Body of pancreas (tissue), 4 donors: ENCODE measurements at places on chromosomes 4 and X. TPM values are rescaled to one million over a fixed set of nuclear protein-coding genes. Genes with fewer than 3 reads are reported as not detected.
A peak's percentile ranks its signal among the peaks of the same experiment; 100 is the strongest.

The MAGEA2B gene
- total RNA-seq: not detected

GRCh38 chrX:74458736-74459135 is 37.4 kb downstream of the SLC16A2 start:
- no peak overlapping the region for H3K27ac ChIP-seq
- DNase-seq: no peak
- no peaks in the 10 kb centered on the region for H3K36me3 ChIP-seq
- H3K27me3 ChIP-seq: no peaks in the 10 kb centered on the region
- no peaks in the 10 kb centered on the region for H3K4me1 ChIP-seq

DNA sequence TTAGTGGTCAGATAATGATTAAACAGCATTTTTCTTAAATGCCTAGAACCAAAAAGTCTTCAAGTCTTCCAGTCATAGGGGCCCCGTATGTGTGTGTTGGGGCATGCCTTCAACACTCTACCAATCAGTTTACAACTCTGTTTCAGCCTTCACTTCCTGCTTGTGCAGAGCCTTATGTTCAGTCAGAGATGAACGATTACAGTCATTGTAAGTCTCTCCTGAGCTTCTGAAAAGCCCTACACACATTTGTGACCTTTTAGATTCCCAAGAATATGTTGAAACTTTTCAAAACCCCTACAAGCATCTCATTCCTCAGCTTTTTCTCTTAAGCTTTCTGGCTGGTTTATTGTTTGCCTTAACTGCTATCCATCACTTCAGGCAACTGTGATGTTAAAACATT is 591.2 kb downstream of the ZNF674 start:
- H3K4me1 ChIP-seq: no peaks in the 10 kb centered on the region
- no peaks in the 10 kb centered on the region for H3K27me3 ChIP-seq
- no peaks in the 10 kb centered on the region for H3K36me3 ChIP-seq

DNA sequence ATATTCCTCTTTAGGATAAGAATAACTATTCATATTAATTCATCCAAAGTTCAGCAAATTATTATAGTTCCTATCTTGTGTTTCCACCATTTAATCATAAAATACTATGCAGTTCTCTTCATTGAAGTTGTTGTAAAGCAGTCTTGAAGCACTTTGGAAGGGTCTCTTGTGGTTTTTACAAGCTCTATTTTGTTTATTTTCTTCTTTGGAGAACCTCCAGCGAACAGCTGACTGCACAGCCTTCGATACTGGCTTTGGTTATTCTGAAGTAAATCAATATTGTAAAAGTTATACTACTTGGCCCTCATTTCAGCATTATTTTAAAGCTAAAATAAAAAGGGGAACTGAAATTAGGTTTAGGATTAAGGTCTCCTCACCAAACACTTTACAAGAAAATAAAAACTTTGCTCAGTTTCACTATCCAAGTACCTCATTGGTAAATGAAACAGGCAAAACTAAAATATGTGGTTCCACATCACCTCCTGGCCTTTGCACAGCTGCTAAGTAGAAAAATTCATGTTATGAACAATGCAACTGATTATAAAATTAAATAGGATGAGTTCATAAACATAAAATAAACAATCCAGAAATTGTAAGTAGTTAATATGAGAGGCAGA is 1629.2 kb upstream of the ADGRL3 start:
- H3K36me3 ChIP-seq: no peaks in the 10 kb centered on the region
- H3K4me1 ChIP-seq: no peaks in the 10 kb centered on the region
- H3K4me3 ChIP-seq: no peak overlapping the region
- no peak for DNase-seq
- no peaks in the 10 kb centered on the region for H3K27me3 ChIP-seq

- peak; percentile 55 for DNase-seq
- no peaks in the 10 kb centered on the region for H3K27me3 ChIP-seq
- no peak overlapping the region for H3K4me3 ChIP-seq
- no peaks in the 10 kb centered on the region for H3K36me3 ChIP-seq
- no peak overlapping the region for H3K27ac ChIP-seq
These were observed 16.7 kb downstream of the BLOC1S4 start for GRCh38 chr4:6732441-6733357.
